ENCODE measurements at places on chromosomes 6 and 20. TPM values are rescaled to one million over a fixed set of nuclear protein-coding genes. Genes with fewer than 3 reads are reported as not detected.

DNAH8 gene
- polyA plus RNA-seq, result not detected

DZANK1 gene
- polyA plus RNA-seq, result 1.6 TPM

DNA sequence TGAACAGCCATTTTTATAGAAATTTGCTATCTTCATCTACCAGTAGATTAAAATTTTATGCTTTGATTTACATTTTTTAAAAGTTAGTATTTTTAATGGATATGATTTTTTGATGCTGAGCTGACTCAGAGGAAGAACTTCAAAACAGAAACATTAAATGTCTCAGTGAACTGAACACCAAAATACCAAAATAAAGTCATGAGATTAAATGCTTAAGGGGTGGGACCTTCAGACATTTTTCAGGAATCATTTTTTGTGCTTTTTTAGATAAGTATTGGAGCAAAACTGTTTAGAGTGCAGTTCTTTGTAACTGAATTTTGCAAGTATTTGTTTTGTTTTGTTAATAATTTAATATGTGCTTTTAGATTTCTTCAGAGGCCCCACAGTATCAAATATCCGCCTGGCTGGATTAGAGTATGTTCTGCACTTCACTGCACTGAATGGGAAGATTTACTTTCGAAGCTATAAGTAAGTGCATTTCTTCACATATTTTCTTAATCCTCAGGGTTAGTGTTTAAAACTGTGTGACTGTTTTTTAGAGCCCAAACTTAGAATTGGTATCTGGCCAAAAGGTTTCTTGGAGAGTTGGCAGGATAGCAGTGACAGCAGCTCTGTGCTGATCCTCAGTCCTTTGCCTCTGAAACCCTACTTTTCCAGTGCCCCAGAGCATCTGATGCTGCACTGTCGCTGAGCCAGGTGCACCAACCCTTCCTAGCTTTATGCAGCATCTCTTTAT lies 33.7 kb downstream of the RPF2 start:
- H3K27me3 ChIP-seq, result no peaks in the 10 kb centered on the region
- DNase-seq, result no peak

GRCh38 chr20:7490288-7490687 lies 450.0 kb downstream of the HAO1 start:
- H3K4me1 ChIP-seq, result no peaks in the 10 kb centered on the region
- no peak for DNase-seq
- no peaks in the 10 kb centered on the region for H3K36me3 ChIP-seq
- H3K27me3 ChIP-seq, result peaks cover 1% of the 10 kb centered on the region
- H3K4me3 ChIP-seq, result no peak overlapping the region
- H3K27ac ChIP-seq, result no peak overlapping the region

GRCh38 chr6:110898111-110898510 lies 23.5 kb downstream of the AMD1 start:
- no peaks in the 10 kb centered on the region for H3K4me1 ChIP-seq
- H3K27me3 ChIP-seq, result peaks cover 4% of the 10 kb centered on the region
- peaks cover 24% of the 10 kb centered on the region for H3K36me3 ChIP-seq
- no peak for DNase-seq

GRCh38 chr6:4801491-4802110 lies 25.4 kb downstream of the CDYL start:
- peak; percentile 11 for DNase-seq
- peak overlapping the region; percentile 34 for H3K4me3 ChIP-seq
- H3K4me1 ChIP-seq, result peaks cover 81% of the 10 kb centered on the region
- H3K36me3 ChIP-seq, result no peaks in the 10 kb centered on the region
- H3K27me3 ChIP-seq, result no peaks in the 10 kb centered on the region

DNA sequence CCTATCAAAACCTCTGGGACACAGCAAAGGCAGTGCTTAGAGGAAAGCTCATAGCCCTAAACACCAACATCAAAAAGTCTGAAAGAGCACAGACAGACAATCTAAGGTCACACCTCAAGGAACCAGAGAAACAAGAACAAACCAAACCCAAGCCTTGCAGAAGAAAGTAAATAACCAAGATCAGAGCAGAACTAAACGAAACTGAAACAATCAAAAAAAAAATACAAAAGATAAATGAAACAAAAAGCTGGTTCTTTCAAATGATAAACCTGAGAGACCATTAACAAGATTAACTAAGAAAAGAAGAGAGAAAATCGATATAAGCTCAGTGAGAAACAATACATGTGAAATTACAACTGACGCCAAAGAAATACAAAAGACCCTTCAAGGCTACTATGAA lies 34.8 kb upstream of the RUNX2 start:
- peak overlapping the region; percentile 15 for H3K4me3 ChIP-seq
- DNase-seq, result peak; percentile 20
- H3K27me3 ChIP-seq, result no peaks in the 10 kb centered on the region

TBXT gene
- polyA plus RNA-seq, result not detected

GRCh38 chr6:37693546-37694250 lies 4.0 kb downstream of the MDGA1 start:
- no peak overlapping the region for H3K4me3 ChIP-seq
- peaks cover 26% of the 10 kb centered on the region for H3K4me1 ChIP-seq
- H3K27me3 ChIP-seq, result peaks cover 26% of the 10 kb centered on the region
- no peak for DNase-seq
- no peaks in the 10 kb centered on the region for H3K36me3 ChIP-seq
- H3K27ac ChIP-seq, result no peak overlapping the region
